Stimulated activated naive CD4-positive, alpha-beta T cell (primary cell): ENCODE measurements at places on chromosomes 6 and 20.
A peak's percentile ranks its signal among the peaks of the same experiment; 100 is the strongest.

GRCh38 chr20:46772901-46773300 is 63.5 kb downstream of the SLC2A10 start:
- no peak for DNase-seq

GRCh38 chr6:138970159-138970558 is 17.9 kb downstream of the REPS1 start:
- no peak for DNase-seq

GRCh38 chr6:139164001-139164400 is 29.1 kb downstream of the HECA start:
- DNase-seq = peak; percentile 21

DNA sequence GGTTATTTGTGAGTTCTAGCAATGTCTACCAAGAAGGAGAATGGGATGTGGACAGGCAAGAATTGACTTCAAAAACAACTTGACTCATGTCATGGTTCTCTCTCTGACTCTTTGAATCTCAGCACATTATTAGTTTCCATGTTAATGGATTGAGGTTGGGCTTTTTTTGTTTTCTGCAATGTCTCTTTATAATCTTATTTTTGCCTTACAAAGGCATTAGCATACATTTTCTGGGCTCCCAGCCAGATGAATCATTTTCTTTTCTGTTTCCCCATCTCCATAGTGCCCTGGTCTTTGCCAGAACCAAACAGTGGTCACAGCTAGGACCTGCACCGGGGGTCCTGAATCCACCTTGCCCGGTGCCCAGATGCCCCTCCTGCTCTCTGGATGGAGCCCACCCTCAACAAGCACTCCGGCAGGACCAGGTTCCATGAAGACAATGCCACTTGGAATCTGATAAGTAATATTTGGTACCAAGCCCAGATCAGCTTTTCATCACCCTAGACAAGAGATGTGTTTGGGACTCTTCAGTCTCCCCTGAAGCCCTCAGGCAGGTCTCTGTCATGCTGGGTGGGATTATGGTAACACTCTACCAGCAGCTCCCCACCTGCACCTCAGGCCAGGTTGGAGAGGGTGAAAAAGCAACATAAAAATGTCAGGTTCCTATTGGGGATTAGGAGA is 266.7 kb upstream of the SULF2 start:
- no peak for DNase-seq

DNA sequence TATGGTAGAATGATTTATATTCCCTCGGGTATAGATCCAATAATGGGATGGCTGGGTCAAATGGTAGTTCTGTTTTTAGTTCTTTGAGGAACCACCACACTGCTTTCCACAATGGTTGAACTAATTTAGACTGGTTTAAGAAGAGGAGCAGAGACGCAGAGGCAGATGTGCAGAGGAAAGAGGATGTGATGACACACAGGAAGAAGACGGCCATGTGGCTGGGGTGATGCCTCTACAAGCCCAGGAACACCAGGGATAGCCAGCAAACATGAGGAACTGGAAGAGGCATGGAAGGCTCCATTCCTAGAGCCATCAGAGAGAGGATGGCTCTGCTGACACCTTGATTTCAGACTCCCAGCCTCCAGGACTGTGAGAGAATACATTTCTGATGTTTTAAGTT is 218.3 kb upstream of the DTNBP1 start:
- DNase-seq = no peak

GRCh38 chr6:169828176-169828575 is 76.8 kb downstream of the ERMARD start:
- no peak for DNase-seq

GRCh38 chr6:147283460-147283859 is 79.2 kb downstream of the STXBP5 start:
- DNase-seq = no peak

DNA sequence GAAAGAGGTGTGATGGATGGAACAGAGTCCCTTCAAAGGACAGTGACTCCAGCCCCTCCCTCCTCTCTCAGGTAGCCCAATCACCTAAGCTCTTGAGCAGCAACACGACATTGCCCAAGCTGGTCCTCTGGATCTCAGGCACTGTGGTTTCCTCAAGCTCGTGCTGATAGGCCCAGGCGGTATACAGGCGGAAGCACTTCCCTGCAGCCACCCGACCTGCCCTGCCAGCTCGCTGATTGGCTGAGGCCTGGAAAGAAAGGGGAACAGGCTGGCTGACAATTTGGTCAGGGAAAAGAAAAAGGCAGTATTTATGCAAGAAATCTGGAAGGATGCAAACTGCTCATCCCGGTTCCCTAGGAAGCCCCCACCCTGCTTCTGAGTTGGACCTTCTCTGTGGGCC is 9.6 kb downstream of the C6orf136 start:
- no peak for DNase-seq

GRCh38 chr20:51869002-51869401 is 66.7 kb upstream of the SALL4 start:
- DNase-seq = no peak

DNA sequence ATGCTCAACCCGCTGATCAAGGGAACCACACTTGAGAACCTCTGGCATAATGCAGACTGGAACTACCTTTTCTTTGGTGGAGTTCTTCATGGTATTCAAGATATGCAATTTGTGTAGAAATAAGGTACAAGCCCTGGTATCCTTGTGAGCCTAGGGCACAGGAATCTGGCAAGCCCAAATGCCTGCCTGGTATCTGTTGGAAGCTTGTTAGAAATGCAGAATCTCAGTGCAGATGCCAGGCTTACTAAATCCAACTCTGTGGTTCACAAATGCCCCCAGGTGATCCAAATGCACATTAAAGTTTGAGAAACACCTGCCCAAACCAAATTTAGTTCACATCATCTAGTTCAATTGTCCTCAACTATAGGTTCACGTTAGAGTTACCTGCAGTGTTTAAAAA is 159.8 kb upstream of the LAMP5 start:
- DNase-seq = no peak

- DNase-seq = no peak
Observed at GRCh38 chr6:82057846-82058554, 189.5 kb downstream of the IBTK start.

GRCh38 chr6:137816688-137817618 is 50.1 kb upstream of the TNFAIP3 start:
- DNase-seq = no peak

- DNase-seq = no peak
Observed at GRCh38 chr20:40359131-40359912, 329.7 kb downstream of the MAFB start.

- no peak for DNase-seq
Observed at GRCh38 chr6:124881898-124882578, 80.2 kb upstream of the RNF217 start.

DNA sequence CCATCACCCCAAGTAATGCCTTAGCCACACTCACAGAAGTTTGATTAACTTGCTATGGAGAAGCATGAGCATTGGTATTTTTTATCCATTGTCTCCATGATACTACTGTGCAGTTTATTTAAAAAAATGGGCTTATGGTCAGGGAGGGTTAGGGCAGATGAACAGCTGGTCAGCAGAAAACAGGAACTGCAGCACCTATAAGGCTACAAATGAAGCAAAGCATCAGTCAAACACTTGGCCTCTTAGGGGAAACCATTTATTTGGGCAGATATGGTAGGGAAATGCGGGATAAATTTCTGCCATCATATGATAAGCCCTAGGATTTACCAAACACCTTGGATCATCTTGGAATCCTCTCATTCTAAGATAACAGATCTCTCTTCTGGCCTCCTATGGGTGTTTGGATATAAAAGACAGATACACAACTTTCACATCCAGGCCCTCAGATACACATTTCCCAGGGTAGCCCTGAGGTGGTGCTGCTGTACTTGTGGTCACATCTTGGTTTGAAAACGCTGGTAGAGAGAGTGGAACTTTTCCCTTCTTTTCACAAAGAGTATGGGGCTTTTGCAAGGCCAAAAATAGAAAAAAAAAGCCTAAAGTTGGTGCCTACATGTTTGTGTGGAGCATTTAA is 42.8 kb upstream of the AHI1 start:
- no peak for DNase-seq

GRCh38 chr6:9083108-9083507 is 647.8 kb upstream of the SLC35B3 start:
- no peak for DNase-seq

DNA sequence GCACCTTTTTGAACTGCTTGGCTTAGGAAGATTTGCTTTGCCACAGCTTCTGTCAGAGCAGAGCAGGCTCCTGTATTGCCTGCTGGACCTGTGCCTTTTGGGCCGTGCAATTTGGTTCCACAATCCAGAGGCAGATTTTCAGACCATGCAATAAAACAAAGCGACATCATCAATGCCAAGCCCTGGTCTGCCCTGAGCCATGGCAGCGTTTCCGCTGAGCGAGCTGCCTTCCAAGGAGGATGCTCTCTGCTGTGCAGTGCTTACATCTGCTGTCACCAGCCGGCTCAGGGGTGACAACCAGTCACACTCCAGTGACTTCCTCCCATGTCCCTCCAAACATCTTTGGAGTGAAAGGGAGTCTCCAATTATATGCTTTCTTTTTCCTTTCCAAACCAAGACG is 282.2 kb downstream of the CDH26 start:
- DNase-seq = no peak

DNA sequence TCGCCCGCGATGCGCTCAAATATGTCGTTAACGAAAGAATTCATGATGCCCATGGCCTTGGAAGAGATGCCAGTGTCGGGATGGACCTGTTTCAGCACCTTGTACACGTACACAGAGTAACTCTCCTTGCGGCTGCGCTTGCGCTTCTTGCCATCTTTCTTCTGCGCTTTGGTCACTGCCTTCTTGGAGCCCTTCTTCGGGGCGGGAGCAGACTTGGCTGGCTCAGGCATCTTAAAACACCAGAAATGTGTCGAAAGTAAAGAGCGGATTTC is 36.4 kb downstream of the HFE start:
- DNase-seq = no peak

GRCh38 chr20:39338469-39339376 is 376.6 kb downstream of the DHX35 start:
- DNase-seq = no peak

DNA sequence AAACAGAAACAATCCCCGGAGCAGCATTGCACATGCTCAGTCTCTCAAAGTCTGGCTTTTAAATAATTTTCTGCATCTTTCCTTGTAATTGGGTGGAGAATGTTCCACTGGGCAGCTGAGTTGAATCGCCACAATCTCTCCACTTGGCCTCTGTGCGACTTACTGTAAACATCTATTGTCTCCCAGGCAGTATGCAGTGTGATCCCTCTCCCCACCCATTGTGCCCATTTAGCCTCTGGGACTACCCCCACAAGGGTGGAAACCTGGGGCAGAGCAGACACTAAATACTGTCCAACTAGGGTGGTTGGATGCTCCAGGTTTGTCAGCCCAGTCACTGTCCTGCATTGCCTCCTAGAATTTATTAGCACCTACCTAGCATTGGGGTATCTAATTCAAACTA is 96.2 kb downstream of the JARID2 start:
- no peak for DNase-seq

- no peak for DNase-seq
Observed at GRCh38 chr20:17796091-17796563, 96.4 kb downstream of the BANF2 start.

DNA sequence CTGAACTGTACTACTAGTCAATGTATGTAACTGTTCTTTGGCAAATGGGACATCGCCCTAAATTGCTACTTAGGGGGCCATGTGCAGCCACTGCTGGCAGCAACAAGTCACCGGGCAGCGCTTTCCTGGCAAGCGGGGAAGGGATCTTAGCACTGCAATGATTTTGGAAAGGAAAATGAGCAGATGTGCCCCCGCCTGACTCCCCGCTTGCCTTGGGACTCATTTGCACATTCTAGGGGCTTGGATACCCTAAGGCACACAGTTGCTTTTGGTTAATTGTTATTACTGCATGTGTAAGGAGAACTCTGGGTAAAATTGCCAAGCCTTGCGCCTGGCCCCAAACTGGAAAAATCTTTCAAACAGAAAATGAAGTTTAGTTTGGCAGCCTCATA is 32.2 kb downstream of the CD83 start:
- no peak for DNase-seq

GRCh38 chr6:136365776-136366354 is 76.2 kb upstream of the BCLAF1 start:
- peak; percentile 20 for DNase-seq

DNA sequence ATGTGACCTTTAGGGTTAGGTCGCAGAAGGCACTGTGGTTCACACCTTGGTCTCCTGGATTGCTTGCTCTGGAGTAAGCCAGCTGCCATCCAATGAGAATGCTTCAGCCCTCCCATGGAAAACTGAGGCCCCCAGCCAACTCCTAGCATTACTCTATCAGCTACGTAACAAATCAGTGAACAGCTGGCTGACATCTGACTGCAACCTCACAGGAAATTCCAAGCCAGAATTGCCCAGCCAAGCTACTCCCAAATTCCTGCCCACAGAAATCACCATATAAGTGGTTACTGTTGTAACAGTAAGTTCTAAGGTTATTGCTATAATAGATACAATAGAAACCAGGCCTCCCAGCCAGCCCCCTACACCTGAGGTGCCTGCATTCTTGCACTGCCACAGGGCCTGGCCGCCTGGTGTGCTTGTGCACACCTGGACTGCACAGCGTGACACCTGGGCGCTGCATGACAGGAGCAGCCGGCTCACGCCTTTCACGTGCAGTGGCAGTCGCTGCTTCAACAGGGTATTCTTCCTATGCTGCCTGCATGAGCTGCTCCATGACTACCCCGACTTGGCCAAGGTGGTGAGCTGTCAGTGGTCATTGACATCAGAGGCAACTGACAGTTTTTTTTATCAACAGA is 429.7 kb upstream of the RUNX2 start:
- DNase-seq = no peak

DNA sequence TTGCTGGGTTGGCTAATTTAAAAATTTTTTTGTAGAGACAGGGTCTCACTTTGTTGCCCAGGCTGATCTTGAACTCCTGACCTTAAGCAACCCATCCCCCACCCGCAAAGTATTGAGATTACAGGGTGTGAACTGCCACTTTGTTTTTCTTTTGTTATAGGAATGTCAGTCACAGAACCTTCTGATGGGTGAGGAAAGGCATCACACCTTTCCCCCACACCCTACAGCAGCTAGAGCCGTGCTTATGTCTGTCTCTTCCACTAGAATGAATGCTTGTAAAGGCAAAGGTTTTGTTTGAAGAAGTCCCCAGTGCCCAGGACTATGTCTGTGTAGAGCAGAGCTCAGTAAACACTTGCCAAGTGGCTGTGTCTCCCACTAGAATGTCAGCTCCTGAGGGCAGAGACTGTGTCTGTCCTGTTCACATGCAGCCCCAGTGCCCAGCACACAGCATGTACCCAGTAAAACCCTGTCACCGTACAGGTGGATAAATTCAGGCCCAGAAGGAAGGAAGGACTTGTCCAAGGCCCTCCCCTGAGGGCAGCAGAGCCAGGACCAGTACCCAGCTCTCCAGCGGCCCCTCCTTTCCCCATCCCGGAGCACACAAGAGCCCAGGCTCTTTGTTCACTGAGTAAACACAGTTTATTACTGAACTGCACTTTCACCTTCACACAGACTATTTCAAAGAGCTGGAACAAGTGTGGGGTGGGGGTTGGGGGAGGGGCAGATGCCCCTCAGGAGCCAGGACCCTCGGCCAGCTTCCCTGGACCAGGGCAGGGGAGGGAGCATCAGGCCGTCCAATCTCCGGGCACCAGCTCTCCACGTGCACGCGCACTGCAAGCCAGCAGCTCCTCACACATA is 26.4 kb downstream of the COX4I2 start:
- no peak for DNase-seq
